Dermis lymphatic vessel endothelial cell (primary cell): ENCODE measurements at places on chromosomes 5 and 9. TPM values are rescaled to one million over a fixed set of nuclear protein-coding genes. Genes with fewer than 3 reads are reported as not detected.

The SAPCD2 gene
- 2.0 and 2.5 TPM in 2 replicates for total RNA-seq

The PIP5K1B gene
- total RNA-seq: 0.09 and 0.11 TPM in 2 replicates

The MCTP1 gene
- 43.4 and 74.3 TPM in 2 replicates for total RNA-seq

The FCN1 gene
- not detected in 2 replicates for total RNA-seq

The BAAT gene
- under 0.01 TPM in 1 of 2 replicates, not detected in the other for total RNA-seq

The LEAP2 gene
- total RNA-seq: 0.09 and 0.11 TPM in 2 replicates

The MCIDAS gene
- not detected in 2 replicates for total RNA-seq

The RNF208 gene
- 0.09 and 0.11 TPM in 2 replicates for total RNA-seq

The GRAMD2B gene
- 8.7 and 16.8 TPM in 2 replicates for total RNA-seq

The ECSCR gene
- total RNA-seq: 372 and 475 TPM in 2 replicates

The TAF1L gene
- total RNA-seq: under 0.01 TPM in 2 replicates

The F12 gene
- 0.54 and 0.77 TPM in 2 replicates for total RNA-seq
